ENCODE measurements at places on chromosomes 4 and X.

- peaks cover 10% of the 10 kb centered on the region for H3K4me1 ChIP-seq
- no peaks in the 10 kb centered on the region for H3K27me3 ChIP-seq
- peaks cover 27% of the 10 kb centered on the region for H3K36me3 ChIP-seq
- no peak overlapping the region for H3K27ac ChIP-seq
- H3K4me3 ChIP-seq: no peak overlapping the region
Observed at GRCh38 chr4:169098054-169098497, 88.0 kb upstream of the CBR4 start.

DNA sequence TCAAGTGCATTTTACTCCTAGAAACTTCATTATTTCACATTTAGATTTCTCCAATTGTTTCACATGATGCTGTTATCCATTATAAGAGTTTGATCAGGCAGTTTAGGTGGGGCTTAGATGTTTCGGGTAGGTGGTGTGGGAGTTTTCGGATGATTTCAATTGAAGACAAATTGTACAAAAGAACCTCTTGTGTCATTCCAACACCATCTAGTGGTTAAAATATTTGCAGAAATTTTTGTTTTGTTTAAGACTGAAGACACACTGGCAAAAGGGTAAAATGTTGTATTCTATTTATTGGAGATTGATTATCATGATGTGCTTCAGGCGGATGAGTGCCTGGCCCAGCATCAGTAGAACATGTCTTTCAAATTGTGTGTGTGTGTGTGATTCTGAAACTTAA is 212.7 kb downstream of the SH3BGRL start:
- no peak for DNase-seq
- H3K27me3 ChIP-seq: no peaks in the 10 kb centered on the region
- no peak overlapping the region for H3K27ac ChIP-seq
- no peaks in the 10 kb centered on the region for H3K36me3 ChIP-seq
- H3K4me1 ChIP-seq: no peaks in the 10 kb centered on the region

DNA sequence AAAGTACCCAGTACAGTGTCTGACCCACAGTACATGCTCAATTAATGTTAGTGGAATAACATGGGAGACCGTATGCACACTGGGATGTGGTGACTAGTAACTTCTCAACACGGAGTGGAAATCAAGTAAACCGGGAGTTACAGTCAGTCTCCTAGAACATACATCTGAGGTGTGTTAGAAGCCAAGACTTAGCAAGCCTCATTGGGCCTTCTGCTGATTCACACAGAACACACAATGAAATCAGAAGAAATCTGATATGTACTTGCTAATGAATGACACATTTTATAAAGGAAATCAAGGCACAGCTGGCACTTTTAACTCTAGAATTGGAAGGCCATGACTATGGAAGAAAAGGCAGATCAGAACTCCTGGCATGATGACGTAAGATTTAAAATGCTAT is 13.0 kb downstream of the TRAPPC2 start:
- peaks cover 25% of the 10 kb centered on the region for H3K36me3 ChIP-seq
- H3K27ac ChIP-seq: no peak overlapping the region
- no peak overlapping the region for H3K4me3 ChIP-seq
- peaks cover 18% of the 10 kb centered on the region for H3K4me1 ChIP-seq
- DNase-seq: no peak

- no peaks in the 10 kb centered on the region for H3K36me3 ChIP-seq
- H3K4me3 ChIP-seq: no peak overlapping the region
- no peak for DNase-seq
Observed at GRCh38 chr4:1788254-1788973, 4.7 kb upstream of the FGFR3 start.

DNA sequence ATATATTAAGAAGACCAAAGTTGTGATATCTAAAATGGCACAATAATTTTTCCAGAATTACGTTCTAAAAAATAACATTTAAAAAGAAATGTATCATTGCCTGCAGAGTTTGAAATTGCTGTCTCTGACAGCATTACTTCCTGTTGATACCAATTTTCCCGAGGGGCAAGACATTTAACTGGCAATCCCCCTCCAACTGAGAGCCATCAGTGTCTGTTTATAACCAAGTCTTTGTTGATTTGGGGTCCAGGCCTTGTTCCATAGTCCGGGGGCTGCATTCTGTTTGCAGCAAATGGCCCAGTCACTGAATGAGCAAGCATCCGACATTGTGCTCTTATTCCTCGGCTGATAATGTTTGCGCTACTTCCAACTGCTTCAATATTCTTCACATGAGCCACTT is 231.5 kb downstream of the NAF1 start:
- H3K4me3 ChIP-seq: no peak overlapping the region
- DNase-seq: no peak
- H3K27me3 ChIP-seq: no peaks in the 10 kb centered on the region

- no peak overlapping the region for H3K27ac ChIP-seq
- no peaks in the 10 kb centered on the region for H3K27me3 ChIP-seq
- no peak overlapping the region for H3K4me3 ChIP-seq
- peaks cover 4% of the 10 kb centered on the region for H3K36me3 ChIP-seq
Observed at GRCh38 chr4:155889031-155889793, 14.3 kb upstream of the TDO2 start.

Data from neural crest cell (in vitro differentiated cells).